NCI-H1930 (cell line): ENCODE measurements at places on chromosomes 6 and 20.

DNA sequence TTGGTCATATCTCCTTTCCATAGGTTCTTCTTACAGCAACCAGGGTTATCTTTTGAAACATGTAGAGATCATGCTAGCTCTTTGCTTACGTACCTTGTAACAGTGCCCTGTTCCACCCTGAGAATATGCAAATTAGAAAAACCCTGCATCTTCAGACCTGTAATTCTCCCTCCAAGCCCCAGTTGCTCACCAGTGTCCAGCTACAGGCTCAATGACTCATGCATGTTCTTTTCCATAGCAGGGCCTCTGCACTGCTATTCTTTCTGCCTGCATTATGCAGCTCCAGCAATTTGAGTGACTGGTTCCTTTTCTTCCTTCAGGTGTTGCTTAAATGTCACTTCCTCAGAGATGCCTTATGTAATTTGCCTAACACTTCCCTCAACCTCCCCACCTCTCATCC, 636.2 kb downstream of the KHDRBS2 start:
- DNase-seq, result no peak

- DNase-seq, result no peak
Measured at GRCh38 chr6:3285732-3286131, 27.0 kb downstream of the PSMG4 start.

GRCh38 chr6:91358986-91359385, 772.1 kb upstream of the MAP3K7 start:
- DNase-seq, result no peak

DNA sequence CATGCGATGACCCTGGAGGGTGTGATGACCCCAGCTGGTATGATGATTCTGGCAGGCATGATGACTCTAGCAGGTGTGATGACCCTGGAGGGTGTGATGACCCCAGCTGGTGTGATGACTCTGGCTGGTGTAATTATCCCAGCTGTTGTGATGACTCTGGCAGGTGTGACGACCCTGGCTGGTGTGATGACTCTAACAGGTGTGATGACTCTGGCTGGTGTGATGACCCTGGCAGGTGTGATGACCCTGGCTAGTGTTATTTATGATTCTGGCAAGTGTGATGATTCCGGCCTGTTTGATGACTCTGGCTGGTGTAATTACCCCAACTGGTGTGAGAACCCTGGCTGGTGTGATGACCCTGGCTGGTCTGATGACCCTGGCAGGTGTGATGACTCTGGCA, 427.2 kb downstream of the QKI start:
- no peak for DNase-seq

GRCh38 chr20:19813846-19814640, 56.0 kb downstream of the RIN2 start:
- DNase-seq, result no peak

DNA sequence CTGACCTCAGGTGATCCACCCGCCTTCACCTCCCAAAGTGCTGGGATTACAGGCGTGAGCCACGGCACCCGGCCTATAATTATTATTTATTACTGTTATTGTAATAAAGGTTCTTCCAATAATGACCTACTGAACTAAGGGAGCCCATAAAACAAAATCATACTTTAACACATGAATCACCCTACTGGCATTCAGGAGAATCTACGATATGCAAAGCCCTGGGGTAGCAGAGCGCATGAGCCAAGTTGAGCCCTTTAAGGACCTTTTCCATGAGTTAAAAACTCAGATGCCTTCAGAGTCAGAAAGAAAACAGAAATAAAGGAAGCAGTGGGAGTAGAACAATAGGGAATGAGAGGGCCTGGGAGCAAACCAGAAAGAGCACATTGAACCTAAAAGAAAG, 41.5 kb downstream of the SNRPB start:
- DNase-seq, result no peak

- DNase-seq, result no peak
Measured at GRCh38 chr6:104484626-104485025, 375.1 kb downstream of the HACE1 start.

- DNase-seq, result no peak
Measured at GRCh38 chr6:41626917-41627316, 11.4 kb upstream of the MDFI start.

DNA sequence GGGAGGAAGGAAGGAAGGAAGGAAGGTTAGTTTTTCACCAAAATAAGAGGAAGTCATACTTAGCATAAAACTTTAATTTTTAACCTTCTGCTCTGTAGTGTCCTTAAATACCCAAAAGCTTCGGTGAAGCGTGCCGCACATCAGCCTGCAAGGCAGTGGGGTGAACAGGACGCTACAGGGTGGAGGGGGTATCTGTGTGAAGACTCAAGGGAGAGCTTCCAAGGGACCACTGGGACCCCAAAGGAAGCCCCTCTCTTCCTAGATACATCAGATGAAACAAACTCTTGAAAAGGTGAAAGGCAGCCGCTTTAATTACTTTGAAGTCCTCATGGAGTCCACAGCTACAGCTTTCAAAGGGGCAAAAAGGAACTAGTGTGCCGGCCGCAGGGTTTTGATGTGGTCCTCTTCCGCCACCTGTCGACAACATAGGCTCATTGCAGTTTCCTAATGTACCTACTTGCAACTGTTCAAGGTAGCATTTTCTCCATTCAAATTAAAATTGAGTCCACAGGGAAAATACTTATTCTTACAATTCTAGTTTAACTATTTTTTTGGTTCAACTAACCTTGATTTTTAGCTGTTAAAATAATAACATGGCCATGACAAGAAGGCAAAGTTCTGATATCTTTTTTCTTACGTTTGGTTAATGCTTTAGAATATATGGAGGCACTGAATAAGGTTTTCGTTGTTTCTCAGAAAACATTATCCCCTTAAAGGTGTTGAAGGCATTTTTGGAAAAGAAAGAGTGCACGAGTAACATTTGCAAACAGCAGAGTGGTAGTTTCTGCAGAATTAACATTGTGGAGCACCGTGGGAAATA, 135.0 kb upstream of the RIPOR2 start:
- DNase-seq, result peak; percentile 77

DNA sequence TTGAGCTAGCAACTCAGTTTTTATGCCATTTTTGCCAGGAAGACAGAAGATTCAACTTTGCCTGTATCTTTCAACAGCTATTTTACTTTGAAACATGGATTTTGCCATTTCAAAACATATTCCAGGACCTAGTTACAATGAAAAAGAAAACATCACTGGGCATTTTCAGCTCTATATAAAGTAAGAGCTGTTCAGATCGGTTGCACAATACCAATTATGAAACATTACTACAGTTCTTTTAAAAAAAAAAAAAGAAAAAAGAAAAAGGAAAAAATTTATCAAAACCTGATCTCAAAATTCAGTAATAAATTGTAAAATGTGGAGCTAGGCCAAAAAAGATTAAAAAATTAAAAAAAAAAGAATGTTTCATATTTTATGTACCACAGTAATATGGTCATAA, 15.6 kb downstream of the BCLAF1 start:
- no peak for DNase-seq

- DNase-seq, result no peak
Measured at GRCh38 chr6:163133017-163133416, 281.5 kb upstream of the QKI start.

DNA sequence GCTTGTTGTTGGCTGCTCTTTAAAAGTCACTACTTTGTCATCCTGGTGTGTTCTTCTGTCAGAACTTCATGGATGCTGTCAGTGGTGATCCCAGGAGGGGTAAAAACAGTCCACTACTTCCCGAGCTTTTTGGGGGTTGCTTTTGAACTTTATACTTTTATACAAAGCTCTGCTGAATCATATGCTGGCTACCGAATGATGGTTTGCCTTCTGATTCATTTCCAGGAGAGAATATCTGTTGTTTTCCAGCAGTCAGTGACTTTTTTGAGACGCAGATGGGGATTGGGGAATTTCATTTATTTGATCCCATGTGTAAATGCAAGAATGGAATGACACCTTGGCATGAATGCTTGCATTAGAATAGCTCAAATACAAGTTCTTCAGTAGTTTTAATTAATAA, 32.7 kb upstream of the COL10A1 start:
- DNase-seq, result no peak

DNA sequence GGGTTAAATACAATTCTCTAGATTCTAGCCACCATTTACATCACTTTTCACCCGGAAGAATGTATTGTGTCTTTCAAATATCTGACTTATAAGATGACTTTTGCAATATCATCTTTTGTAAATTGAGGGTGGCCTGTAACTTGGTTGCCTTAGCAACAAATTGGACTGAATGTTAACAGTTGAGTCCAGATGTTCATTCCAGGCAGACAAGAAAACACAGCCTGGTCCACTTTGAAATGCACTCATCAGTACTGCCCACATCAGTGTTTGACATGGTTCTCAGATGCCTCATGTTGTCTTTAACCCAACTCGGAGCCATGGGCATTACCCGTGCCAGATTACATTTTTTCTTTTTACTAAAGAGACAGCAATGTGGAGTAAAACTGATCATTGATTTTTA, 781.6 kb upstream of the CHD6 start:
- no peak for DNase-seq

- no peak for DNase-seq
Measured at GRCh38 chr6:52538901-52539354, 37.9 kb downstream of the TRAM2 start.

DNA sequence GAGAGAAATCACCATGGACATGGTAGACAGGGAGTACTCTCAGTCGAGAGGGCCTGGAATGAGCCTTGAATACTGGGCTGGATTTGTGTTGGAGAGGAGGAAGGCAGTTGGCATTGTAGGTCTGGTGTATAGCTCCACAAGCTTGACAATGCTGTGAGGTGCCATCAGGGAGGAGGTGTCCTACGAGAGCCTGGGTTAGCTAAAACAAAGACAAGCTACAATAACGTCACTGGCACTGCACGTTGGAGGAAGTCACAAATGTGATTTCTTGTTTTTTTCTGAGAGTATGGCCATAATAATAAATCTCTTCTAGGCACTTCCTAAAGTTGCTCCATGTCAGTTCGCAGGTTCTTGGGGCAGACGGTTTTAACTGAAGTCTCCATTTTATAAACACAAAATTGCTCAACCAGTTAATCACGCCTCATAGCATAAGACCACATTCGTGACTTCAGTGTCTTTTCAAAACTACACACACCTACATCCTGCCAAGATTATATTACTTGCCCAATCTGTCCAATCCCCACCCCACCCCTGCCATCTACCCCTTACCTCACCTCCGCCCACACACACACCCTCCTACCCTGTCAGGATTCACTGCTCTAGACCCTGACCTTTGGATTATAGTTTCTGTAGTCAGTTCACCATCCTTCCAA, 4.4 kb upstream of the HLA-DMB start:
- no peak for DNase-seq

DNA sequence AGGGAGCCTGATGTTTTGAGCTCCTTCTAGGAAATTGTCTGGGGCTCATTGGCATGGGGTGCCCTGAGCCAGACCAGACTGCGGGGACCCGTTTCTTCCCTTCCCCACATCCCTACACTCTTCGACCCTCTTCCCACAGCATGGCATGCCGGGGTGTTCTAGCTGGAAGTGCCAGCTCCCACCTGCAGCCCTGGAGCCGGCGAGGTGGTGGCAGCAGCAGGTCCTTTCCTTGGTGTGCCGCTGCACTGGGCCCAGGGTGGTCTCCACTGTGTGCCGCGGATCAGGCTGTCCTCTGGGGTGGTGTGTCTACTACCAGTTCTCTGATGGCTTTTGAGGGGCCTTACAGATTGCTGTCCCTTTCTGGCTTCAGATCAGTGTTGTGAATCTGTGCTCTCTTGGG, 7.5 kb upstream of the RWDD1 start:
- no peak for DNase-seq

- no peak for DNase-seq
Measured at GRCh38 chr6:140718021-140718420, 1343.6 kb upstream of the CITED2 start.

- DNase-seq, result no peak
Measured at GRCh38 chr6:111663692-111664564, 58.2 kb upstream of the TRAF3IP2 start.

- no peak for DNase-seq
Measured at GRCh38 chr6:163919652-163920051, 505.1 kb downstream of the QKI start.

DNA sequence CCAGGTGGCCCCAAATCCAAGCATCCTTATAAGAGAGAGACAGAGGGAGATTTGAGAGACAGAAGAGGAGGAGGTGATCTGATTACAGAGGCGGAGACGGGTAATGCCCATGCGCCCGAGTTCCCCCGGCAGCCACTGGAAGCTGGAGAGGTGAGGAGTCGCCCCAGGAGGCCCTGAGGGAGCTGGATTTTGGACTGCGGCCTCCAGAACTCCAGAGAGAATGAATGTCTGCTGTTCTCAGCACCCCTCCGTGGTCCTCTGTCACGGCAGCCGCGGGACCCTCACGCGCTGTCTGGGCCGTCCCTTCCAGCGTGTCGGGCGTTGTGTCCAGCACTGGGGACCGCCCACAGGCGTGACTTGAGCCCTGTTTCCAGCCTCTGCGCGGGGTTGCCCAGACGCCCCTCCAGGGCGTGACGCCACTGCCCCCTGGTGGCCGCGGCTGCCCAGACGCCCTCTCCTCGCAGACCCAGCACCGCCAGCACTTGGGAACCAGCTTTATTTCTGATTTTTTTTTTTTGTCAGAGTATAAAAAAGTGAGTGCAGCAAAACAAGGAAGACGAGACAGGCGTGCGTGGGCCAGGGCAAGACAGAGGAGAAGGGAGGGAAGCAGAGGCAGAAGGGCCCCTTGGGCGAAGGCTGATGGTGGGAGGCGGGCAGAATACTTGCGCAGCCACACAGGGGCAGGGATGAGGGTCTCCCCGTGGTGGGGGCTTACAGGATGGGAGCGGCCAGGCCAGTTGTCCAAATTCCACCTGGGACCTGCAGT, 4.1 kb upstream of the ZNF512B start:
- peak; percentile 67 for DNase-seq

DNA sequence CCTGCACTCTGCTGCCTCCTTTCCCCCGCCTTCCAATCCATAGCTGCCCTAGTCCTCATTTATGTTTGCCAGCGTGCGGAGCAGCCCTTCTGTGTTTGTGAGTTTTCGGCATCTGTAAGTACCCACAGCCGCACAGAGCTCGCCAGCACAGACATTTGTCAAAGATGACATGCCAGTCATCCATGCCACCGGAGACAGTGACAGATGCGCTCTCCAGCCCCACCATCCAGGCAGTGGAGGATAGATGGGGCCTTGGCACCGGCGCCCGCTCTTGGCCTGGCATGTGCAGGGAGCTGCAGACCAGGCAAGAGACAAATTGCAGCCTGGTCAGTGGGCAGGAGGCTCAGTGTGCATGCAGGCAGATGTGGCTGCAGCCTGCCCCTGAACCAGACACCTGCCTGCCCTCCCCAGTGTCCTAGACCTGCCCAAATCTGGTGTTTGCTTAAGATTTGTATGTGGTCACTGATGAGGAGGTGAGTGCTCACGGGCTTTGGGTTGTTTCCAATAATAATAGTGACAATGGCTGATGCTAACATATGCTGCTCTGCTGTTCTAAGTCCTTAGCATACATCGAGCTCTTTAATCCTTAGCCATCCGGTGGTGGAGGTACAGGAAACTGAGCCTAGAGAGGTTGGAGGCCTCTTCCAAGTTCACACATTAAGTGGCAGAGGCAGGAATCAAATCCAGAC, 78.1 kb downstream of the UNC5CL start:
- DNase-seq, result no peak

DNA sequence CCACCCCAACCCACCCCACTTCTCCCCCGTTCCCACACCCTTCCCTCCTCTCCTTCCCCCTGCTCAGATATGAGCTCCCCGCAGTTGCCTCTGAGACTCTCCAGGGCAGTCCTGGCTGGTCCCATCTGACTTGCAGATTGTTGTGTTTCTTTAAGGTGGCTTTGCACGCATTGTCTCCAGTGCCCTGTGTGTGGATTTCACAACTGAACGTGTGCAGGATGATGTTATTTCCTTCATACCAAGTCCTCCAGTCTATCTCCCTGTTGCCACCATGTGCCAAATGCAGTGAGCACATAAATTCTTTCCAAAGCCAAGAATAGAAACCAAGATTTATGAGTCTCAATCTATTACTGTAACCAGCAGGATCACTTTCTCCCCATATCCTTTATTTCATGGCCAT, 79.1 kb downstream of the TMEM242 start:
- no peak for DNase-seq
